Kidney epithelial cell (primary cell): ENCODE measurements at places on chromosomes 6 and 20. TPM values are rescaled to one million over a fixed set of nuclear protein-coding genes. Genes with fewer than 3 reads are reported as not detected.

Gene TP53RK
- 20.5 and 23.4 TPM in 2 replicates for total RNA-seq

Gene ZNF311
- 2.6 and 2.7 TPM in 2 replicates for total RNA-seq

Gene ADGRF4
- 5.5 and 7.7 TPM in 2 replicates for total RNA-seq

Gene CNKSR3
- 9.2 and 12.1 TPM in 2 replicates for total RNA-seq

DNA sequence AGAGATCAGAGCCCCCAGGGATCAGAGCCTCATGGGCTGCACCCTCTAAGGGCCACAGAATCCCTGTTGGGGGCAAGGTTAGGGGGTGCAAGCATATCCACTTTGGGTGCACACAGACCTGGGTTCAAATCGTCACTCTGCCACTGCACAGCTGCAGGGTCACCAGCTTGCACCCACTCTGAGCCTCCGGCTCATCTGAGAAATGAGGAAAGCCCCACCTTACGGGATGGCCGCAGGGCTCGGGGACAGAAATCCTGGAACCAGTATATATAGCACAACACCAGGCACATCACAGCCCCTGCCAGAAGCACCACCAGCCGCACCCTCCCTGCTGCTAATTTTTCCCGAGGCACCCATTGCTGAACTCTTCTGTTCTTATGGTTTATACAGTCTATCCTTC lies 169.6 kb downstream of the NFATC2 start:
- DNase-seq: no peak

GRCh38 chr20:2867081-2867864 lies 6.0 kb upstream of the PTPRA start:
- no peak for DNase-seq

Gene RSPH4A
- 0.42 and 0.62 TPM in 2 replicates for total RNA-seq

Gene ENTPD6
- 79.5 and 80.1 TPM in 2 replicates for total RNA-seq

GRCh38 chr6:77620278-77620882 lies 32.5 kb upstream of the MEI4 start:
- DNase-seq: no peak

Gene GDAP1L1
- not detected in 2 replicates for total RNA-seq

DNA sequence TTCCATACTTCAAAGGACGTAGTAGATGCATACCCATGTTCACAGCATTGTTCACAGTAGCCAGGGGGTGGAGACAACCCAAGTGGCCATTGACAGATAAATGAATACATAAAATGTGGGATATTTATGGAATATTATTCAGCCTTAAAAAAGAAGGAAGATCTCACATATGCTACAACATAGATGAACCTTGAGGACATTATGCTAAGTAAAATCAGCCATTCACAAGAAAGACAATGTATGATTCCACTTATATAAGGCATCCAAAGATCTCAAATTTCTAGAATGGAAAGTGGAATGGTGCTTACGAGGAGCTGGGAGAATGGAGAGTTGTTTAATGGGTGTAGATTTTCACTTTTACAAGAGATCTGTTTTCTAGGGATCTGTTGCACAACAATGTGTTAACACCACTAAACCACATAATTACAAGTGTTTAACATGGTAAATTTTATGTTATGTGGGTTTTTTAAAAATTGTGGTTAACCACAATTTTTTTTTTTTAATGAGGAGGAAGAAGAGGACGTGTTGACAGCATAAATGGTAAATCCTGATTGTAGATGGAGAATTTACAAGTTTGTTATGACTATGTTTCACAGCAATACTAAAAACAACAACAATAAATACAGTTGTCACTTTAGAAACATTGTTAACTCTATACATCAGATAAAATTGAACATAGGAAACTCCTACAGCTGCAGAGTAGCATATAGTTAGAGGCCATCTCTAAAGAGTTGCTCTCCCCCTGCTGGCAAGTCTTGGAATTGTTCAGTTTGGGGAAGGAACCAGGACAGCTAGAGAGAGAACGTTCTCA lies 41.6 kb downstream of the CCN2 start:
- DNase-seq: no peak

- DNase-seq: no peak
Observed at GRCh38 chr6:81696524-81696923, 56.0 kb downstream of the TENT5A start.

DNA sequence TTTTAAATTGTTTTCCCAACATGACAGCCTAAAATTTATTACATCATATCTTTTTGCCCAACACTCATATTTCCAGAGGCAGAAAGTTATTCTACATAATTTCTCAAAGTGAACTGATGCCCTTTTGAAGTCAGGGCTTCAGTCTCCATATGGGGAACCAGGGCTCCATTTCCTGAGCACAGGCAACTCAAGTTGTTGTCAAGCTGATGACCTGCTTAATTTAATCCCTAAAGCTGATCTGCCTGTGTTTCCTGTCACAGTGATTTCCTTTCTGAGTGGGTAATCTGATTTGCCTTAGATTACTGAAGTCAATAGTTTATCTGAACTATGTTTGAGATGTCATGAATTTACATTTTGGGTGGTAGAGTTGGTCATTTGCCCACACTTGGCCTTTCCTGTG lies 932.1 kb upstream of the MANEA start:
- no peak for DNase-seq

DNA sequence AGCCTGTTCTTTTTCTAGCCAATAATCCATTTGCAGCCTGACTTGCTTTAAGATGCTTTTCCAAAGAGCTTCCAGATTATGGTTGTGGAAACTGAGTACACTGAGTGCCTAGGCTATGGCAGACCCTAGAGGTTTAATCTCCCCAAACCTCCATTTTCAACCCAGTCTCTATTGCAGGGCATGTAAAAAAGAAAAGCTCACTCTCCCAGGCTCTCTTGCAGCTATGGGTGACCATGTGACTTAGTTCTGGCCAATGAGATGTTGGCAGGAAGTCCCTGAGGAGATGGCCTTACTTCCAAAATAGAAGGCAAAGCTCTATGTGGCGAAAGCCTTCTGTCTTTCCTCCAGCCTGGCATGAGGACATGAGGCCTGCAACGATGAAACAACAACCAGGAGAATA lies 3.8 kb downstream of the PDRG1 start:
- DNase-seq: no peak

Gene DNAAF9
- total RNA-seq: 11.8 and 12.6 TPM in 2 replicates

- DNase-seq: no peak
Observed at GRCh38 chr20:36065427-36065998, 89.0 kb upstream of the EPB41L1 start.

GRCh38 chr20:61925555-61926252 lies 140.0 kb downstream of the TAF4 start:
- DNase-seq: no peak

Gene PRKN
- total RNA-seq: 1.2 and 1.6 TPM in 2 replicates

- DNase-seq: no peak
Observed at GRCh38 chr20:40111282-40111681, 577.8 kb downstream of the MAFB start.

Gene ACTL10
- 3.1 and 3.6 TPM in 2 replicates for total RNA-seq
